ENCODE measurements at places on chromosomes 1 and 21.

DNA sequence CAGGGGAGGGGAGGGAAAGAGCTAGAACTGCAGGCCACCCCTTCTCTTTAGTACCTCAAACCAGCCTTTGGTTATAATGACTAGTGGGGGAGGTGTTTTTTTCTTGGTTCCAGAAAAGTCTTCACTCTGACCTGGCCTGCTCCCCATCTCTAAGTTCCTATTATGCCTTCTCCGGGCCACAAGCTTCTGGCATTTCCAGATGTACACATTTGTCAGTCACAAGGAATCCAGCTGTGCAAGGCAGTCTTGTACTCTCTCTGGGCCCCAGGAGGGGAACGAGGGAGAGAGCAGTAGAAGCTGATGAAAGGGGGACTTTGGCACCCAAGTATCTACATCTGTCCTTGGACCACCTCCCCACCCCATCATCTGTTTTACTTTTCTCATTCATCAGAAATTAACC is 2.7 kb upstream of the FALEC start:
- no peak for DNase-seq

DNA sequence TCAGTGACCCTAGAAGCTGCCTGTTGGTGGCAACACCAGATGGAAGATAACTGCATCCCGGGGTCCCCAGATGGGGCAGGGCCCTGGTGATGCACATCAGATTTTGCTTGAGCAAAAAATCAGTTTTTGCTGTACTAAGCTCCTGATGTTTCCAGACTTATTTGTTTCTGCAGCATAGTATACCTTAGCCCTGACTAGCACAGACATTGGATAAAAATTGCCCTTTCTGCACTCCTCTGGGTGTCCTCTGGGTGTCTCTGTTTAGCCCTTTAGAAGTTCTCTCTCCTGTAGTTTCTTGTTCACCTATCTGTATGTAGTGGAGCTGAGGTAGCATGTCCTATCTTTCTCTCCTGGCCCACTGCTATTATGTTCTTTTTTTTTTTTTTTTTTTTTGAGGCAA is 30.3 kb upstream of the PLA2G2C start:
- peak; percentile 28 for DNase-seq

GRCh38 chr1:40143891-40144575 is 17.2 kb upstream of the RLF start:
- peak; percentile 73 for DNase-seq

DNA sequence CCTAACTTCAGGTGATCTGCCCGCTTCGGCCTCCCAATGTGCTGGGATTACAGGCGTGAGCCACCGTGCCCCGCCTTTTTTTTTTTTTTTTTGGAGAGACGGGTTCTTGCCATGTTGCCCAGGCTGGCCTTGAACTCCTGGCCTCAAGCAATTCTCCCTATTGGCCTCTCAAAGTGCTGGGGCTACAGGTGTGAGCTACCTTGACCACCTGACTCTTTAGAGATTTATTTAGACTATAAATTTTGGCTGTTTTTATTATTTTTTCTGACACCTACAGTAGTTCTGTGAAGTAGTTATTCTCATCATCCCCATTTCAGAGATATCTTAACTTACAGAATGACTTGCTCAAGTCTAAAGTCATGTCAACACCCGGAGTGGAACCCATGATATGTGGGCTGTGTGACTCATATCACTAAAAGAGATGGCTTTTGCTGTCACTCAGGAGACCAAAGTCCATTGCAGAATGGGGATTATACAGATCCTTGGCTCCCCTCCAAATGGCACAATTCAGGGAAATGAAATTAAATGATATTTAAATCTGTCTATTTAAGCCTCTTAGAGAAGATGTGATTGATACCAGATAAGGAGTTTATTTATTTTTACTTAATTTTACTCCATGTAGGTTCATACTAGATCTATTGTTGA is 93.2 kb downstream of the CTH start:
- peak; percentile 56 for DNase-seq

DNA sequence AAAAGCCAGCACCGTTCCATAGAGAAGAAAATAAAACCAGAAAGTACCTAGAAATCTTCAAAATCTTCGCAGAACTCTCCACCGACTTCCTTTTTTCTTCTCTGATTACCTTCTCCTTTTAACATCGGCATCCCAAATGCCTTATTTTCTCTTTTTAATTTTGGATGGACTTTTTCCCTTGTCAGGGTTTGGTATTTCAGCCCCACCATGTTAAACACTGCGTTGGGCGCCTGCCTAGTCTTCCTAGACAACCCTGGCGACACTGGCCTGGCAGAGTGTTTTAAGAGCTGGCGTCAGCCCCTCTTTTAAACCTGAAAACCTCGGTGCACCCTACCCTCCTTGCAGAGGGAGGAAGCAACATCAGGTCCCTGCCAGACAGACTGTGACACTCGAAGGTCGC is 66.0 kb upstream of the EFHD2 start:
- peak; percentile 15 for DNase-seq

DNA sequence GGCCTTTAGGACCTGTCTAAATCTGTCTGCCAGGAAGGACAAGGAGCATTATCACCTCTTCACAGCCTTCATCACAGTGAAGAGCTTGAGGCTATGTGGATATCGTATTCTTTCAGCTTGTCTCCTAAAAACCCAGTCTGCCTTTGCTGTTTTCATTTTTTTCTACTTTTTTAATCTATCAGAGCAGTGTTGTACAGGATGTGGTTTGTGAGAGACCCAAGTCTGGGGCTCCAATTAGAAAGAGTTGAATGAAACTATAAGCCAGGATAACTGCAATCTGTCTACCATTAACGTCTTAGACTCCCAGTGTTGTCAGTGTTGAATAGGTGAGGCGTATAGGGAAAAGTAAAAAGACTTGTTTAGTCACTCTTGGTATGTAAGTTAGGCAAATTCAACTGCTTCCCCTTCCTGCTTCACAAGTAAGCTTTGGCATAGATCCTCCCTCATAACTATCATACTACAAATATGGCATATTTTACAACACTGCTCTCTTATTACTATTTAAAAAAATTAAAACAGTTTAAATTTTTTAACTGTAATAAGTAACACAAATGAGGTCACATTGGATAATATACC is 1225.8 kb upstream of the PRMT6 start:
- DNase-seq: no peak

- peak; percentile 76 for DNase-seq
Observed at GRCh38 chr21:46188226-46189212, 4.3 kb upstream of the SPATC1L start.
